NCI-H1436 (cell line): ENCODE measurements at places on chromosomes 12 and 14.

DNA sequence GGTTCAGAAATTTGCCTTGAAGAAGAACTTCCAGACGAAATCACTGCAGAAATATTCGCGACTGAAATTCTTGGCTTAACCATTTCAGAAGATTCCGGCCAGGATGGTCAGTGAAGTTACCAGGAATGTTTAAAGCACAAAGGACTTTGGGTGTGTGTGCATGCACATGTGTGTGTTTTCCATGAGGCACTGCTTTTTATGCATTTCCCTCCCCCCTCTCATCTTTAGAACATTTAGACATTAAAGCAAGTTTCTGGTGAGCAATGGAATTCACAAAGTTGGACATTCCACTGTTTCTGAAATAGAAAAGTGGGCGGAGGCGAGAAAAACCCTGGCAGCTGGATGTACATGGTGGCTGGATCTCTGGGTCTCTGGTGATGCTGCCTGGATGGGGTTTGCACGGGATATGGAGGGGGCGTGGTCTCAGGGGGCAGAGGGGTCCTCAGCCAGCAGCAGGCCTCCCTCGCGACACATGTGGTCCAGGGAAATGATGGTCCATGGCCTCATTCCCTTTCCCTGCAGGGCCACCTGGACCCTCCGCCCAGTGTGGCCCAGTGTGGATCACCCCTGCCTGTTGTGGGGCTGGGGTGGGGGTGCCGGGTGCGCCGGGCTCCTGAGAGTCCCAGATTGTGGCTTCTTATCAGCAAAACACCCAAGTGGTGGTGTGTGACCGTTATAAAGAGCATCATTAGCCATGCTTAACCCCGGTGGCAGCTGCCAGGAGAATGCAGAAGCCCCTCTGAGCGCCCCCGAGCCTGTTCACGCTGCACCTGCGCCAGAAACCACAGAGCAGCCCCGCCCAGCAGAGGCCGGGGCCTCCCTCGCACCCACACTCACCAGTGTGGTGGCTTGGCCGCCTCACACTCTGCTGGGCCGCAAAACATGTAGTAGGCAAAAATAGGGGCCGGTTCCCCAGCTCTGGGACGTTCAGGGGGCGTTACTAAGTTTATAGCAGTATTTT lies 17.8 kb upstream of the BCL7A start:
- no peak for DNase-seq

DNA sequence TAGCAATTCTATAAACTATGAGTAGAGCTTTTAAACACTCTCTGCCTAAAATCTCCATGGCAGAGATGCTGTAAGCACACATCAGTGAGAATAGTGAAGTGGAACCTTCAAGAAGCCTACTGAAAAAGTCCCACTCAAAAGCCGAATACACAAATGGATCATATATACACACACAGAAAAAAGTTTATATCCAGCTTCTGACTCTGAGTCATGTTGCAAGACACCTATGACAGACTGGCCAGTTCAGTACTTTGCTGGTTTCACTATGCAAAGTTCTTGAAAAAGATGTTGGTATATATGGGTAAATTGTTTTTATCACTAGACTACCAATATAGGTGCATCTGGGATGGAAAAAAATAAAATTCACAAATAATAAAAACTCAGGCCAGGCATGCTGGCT lies 126.1 kb downstream of the KCNK10 start:
- DNase-seq, result no peak

DNA sequence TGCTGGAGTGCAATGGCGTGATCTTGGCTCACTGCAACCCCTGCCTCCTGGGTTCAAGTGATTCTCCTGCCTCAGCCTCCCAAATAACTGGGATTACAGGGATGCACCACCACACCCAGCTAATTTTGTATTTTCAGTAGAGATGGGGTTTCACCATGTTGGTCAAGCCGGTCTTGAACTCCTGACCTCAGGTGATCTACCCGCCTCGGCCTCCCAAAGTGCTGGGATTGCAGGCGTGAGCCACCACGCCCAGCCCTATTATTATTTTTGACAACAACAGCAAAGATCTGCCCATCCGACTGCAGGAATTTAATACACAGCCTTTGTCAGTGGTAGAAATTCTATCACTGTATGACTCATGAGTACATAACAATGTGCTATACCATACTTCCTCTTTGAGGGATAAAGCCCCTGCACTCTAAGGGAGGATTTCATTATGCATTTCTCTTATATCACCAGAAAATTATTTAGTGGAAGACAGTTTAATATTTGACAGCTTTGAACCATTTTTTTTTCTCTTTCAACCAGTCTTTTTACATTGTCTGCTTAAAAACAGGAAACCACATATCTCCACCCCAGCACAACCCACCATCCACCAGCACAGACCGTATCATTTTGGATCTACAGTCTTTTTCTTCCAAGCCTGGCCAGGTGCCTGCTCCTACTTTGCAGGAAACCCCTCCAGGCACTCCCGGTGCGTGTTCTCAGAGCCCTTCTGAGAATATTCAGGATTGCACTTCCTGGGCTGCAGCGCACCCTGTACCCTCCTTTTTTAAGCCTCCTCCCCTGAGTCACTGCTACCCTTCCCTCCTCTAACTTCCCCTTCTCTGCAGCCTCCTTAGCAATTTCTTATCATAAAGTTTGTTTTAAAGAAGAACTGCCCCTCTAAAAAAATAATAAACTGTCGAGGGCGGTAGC lies 594 bp downstream of the ARHGDIB start:
- DNase-seq, result no peak

GRCh38 chr14:99554184-99554583 lies 49.8 kb downstream of the CCDC85C start:
- DNase-seq, result no peak

DNA sequence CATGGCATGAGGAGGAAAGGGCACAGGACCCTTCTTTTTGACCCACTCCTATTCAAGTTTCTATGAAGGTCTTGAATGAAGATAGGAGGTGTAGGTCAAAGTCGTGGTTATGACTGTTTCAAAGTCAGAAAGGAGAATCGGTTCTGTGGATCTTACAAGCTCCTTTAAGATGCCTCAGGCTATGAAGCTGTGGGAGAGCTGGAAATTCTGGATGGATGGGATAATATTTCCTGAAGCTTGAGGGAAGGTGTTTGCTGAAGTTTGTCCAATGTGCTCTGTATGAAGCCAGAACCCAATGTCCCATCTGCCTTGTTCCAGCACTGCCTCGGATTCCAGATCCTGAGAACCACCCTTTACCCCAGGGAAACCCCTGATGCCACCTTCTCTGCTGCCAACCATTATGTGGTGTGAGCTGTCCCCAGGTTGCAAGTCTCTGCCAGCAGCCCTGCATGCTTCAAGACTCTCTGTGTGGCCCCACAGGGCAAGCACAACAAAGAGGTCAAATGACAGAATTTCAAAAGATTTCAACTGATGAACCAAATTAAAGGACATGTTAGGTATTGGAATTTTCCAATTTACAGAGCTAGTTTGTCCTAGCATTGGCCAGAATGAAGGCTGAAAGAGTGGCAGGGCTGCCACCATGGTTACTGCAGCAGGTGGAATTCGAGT lies 472.0 kb downstream of the RGS6 start:
- no peak for DNase-seq

DNA sequence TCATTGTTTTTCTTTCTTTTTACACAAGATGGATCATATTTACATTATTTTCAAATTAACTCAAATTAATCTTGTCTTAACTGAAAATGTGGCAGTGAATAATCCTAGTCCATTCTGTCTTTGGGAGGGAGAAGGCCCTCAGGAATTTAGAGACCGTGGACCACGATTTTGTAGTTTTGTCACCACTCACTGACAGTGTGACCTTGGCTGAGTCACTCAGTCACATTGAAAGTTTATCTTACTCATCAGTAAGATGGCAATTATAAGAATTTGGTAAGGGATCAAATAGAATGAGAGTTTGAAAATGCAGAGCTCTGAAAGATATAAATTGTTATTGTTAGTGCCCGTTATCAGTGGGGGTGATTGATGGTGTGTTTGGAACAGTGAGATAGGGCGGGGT lies 16.4 kb downstream of the FOXJ2 start:
- DNase-seq, result no peak

DNA sequence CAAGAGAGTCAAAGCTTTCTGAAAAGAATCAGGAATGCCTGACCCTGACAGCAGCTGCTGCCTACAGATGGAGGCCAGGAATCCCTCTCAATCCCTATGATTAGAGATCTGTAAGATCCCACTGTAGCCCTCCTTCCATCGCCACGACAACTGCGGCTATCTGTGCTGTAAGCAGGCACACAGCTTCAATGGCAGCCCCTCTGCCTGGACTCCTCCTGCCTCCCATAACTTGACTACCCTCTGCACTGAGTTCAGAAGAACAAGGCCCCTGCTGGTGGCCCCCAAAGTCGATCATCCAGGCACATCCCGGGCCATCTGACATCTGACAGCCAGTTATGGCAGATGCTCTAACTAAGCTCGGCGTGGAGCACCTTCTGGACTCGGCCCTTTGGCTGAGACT lies 2.9 kb downstream of the CLMN start:
- DNase-seq, result no peak

- no peak for DNase-seq
These were observed 4.6 kb downstream of the FBXW8 start for GRCh38 chr12:116915326-116915725.

DNA sequence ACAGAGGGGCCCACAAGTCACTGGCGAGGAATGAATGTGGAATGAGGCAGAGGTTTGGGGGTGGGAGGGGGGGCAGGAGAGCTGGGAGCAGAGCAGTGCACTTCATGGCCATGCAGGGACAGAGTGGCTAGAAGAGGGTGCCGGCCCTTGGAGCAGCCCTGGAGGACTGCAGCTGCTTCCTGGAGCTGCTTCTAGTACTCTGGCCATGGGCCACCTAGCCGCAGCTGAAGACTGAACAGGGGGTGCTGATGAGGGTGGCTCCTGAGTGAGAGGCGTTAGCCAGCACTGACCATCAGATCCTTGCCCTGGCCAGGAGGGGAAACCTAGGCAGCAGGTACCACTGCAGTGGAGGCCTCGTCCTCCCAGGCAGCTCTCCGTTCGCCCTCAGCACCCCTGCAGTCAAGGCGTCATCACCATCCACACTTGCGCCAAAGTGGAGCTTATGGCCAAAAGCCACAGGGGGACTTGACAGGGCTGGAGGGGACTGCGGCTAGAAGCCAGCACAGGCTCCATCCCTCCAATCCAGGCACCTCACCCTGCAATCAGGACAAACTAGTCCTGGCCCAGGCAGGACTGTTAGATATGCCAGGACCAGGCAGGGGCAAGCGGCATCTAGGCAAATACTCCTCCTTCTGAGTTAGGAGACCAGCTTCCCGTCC lies 16.4 kb downstream of the OTUB2 start:
- no peak for DNase-seq

- DNase-seq, result no peak
These were observed 124.7 kb downstream of the EPS8 start for GRCh38 chr12:15664491-15664890.

- peak; percentile 71 for DNase-seq
These were observed 170.5 kb downstream of the NDUFA12 start for GRCh38 chr12:94832780-94833681.

GRCh38 chr12:93122569-93123091 lies 193.5 kb upstream of the EEA1 start:
- DNase-seq, result no peak

DNA sequence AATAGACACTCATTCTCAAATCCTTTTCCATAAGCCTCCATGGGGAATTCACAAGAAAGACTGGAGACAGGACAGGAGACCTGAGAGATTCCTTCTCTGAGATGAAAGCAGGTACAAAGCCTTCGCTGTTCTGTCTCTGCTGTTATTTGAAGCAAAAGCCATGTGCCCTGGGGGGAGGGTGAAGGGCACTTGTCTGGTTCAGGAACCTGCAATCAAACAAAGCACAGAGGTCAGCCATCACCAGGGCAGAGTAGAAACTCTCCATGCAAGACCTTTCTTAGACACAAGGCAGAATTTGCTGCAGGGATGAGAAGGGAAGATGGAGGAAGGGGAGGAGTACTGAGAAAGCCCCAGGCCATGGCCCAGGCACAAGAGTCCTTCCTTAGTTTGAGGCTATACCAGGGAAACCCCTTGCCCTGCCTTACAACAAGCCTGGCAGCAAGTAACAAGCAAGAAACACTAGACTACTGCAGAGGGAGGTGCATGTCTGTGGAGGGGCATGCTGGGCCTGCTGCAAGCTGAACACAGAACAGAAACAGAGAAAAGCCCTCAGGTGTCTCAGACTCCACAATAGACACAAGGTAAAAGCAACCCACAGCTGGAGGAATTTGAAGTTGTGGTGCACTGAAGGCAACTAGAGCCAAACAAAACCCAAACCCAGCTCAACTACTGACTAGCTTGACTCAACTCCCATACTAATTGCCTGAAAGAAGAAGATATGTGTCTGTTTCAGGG lies 7.8 kb upstream of the ART4 start:
- no peak for DNase-seq
